Activated CD8-positive, alpha-beta memory T cell treated with anti-CD3 and anti-CD28 coated beads, Interleukin-2, amount 10 ng/mL, durations not matched to agents 7 days and 5 days (primary cell): ENCODE measurements at places on chromosomes 5 and 9. TPM values are rescaled to one million over a fixed set of nuclear protein-coding genes. Genes with fewer than 3 reads are reported as not detected.

The GALNT12 gene
- 9.9 TPM for total RNA-seq

The CCL27 gene
- total RNA-seq, result not detected

The DRD1 gene
- total RNA-seq, result not detected

The NR6A1 gene
- total RNA-seq, result 1.2 TPM

The GPR150 gene
- 0.58 TPM for total RNA-seq

The SPATA6L gene
- total RNA-seq, result 0.56 TPM

- H3K27ac ChIP-seq, result peak overlapping the region; percentile 92
- H3K4me1 ChIP-seq, result peaks cover 51% of the 10 kb centered on the region
- DNase-seq, result peak; percentile 79
- H3K4me3 ChIP-seq, result peak overlapping the region; percentile 48
These were observed 45.5 kb upstream of the IL7R start for GRCh38 chr5:35811108-35811741.

- no peak for DNase-seq
- no peak overlapping the region for H3K4me3 ChIP-seq
- H3K27me3 ChIP-seq, result peaks cover 4% of the 10 kb centered on the region
- H3K27ac ChIP-seq, result no peak overlapping the region
- H3K4me1 ChIP-seq, result peaks cover under 1% of the 10 kb centered on the region
These were observed 367.7 kb upstream of the RFX3 start for GRCh38 chr9:3893519-3893918.

DNA sequence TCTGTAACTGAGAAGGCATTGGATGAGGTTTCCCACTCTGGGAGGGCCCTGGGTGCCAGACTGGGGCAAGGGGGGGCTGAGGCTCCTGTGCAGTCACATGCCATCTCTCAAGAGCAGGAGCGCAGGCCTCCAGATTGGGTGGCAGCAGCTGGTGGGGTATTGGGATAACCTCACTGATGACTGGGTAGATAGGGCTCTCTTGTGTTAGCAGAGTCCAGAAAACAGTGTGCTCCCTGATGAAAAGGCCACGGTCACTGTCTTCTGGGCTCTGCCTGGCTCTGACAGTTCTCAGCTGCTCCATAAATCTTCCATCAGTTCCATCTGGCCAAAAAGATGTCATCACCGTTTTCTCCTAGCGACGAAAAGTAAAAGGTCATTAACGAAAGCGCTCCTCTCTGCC lies 21.8 kb upstream of the NKX2-5 start:
- no peaks in the 10 kb centered on the region for H3K36me3 ChIP-seq
- H3K27me3 ChIP-seq, result peaks cover 40% of the 10 kb centered on the region
- no peak overlapping the region for H3K4me3 ChIP-seq

DNA sequence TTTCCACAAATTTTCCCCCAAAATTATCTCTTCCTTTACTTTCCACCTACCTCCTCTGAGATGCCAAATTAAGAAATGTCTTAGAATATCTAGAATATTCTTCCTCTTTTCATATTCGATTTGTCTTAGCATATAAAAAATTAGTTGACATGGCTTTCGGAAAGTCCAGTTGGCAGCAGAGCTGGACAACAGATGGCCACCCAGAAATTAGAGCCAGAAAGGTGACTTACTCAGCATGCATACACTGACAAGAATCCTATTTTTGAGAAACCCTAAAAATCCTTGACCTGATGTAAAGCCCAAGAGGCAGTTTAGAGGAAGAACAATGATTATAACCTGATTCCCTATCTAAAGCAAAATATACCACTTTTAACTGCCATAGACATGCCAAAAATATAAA lies 22.0 kb downstream of the TMEM167A start:
- H3K4me3 ChIP-seq, result no peak overlapping the region
- H3K4me1 ChIP-seq, result peaks cover 24% of the 10 kb centered on the region
- DNase-seq, result no peak

DNA sequence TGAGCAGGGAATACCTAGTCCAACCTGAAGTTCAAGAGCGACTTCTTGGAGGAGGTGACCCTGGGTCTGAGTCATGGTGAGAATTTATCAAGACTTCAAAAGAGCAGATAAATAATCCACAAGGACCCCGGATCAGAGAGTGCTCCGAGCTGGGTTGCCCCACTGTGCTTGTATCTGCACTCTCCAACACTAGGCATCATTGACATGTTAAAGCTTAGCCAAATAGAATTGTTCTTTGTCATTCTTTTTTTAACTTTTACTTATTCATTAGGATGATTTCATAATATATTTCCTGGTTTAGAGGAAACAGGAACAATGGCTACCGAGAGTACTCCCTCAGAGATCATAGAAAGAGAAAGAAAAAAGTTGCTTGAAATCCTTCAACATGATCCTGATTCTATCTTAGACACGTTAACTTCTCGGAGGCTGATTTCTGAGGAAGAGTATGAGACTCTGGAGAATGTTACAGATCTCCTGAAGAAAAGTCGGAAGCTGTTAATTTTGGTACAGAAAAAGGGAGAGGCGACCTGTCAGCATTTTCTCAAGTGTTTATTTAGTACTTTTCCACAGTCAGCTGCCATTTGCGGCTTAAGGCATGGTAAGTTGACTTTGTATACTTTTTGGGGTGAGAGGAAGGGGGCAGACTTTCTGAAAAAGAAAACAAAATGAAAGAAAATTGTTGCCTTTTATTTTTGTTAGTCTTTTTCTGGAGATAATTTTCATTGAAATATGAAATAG lies at the start of gene CARD6:
CARD6 (plus strand) TSS at position 300 of the 738 bp plus-strand sequence; CDS start at position 316, 16 bp downstream.
- H3K36me3 ChIP-seq, result peaks cover 7% of the 10 kb centered on the region
- no peak for DNase-seq
- peak within 1 kb of the TSS; percentile 86 for H3K27ac ChIP-seq
- peaks cover 28% of the 10 kb centered on the region for H3K4me1 ChIP-seq

DNA sequence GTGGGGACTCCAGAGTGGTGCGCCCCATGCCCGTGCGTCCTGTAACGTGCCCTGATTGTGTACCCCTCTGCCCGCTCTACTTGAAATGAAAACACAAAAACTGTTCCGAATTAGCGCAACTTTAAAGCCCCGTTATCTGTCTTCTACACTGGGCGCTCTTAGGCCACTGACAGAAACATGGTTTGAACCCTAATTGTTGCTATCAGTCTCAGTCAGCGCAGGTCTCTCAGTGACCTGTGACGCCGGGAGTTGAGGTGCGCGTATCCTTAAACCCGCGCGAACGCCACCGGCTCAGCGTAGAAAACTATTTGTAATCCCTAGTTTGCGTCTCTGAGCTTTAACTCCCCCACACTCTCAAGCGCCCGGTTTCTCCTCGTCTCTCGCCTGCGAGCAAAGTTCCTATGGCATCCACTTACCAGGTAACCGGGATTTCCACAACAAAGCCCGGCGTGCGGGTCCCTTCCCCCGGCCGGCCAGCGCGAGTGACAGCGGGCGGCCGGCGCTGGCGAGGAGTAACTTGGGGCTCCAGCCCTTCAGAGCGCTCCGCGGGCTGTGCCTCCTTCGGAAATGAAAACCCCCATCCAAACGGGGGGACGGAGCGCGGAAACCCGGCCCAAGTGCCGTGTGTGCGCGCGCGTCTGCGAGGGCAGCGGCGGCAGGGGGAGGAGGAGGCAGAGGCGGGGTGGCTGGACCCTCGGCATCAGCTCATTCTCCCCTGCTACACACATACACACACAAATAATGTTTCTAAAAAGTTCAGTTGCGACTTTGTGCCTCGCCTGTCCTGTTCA lies 668 bp downstream of the GLIS3 start:
- H3K27ac ChIP-seq, result no peak overlapping the region
- DNase-seq, result no peak
- peaks cover 24% of the 10 kb centered on the region for H3K4me1 ChIP-seq
- H3K27me3 ChIP-seq, result peaks cover 79% of the 10 kb centered on the region

DNA sequence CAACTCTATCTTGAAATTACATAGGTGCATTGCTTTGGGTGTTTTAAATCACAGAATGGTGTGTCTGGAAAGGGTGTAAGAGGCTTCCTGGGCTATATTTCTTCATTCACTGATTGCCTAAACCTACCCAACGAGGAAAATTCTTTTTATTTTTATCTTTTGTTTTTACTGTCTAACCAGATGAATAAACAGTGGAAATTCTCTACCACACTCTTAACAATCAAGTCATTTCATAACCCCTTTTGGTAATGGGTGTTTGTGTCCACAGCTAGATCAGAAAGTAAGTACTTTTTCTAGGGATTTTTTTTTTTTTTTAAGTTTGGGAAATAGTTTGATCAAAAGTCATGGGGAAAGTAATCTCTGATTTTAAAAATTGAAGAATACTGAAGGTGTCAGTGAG lies 27.6 kb upstream of the C5orf47 start:
- H3K27me3 ChIP-seq, result no peaks in the 10 kb centered on the region
- H3K4me3 ChIP-seq, result no peak overlapping the region
- H3K4me1 ChIP-seq, result no peaks in the 10 kb centered on the region
- no peaks in the 10 kb centered on the region for H3K36me3 ChIP-seq
- no peak for DNase-seq
- no peak overlapping the region for H3K27ac ChIP-seq

- H3K4me1 ChIP-seq, result peaks cover 11% of the 10 kb centered on the region
- H3K27ac ChIP-seq, result no peak overlapping the region
- peaks cover 4% of the 10 kb centered on the region for H3K27me3 ChIP-seq
- H3K36me3 ChIP-seq, result no peaks in the 10 kb centered on the region
- H3K4me3 ChIP-seq, result no peak overlapping the region
- DNase-seq, result no peak
These were observed 27.3 kb upstream of the UBAC1 start for GRCh38 chr9:135988493-135988892.

GRCh38 chr5:177089127-177089526 lies 2.4 kb downstream of the FGFR4 start:
- no peaks in the 10 kb centered on the region for H3K36me3 ChIP-seq
- no peak overlapping the region for H3K27ac ChIP-seq
- H3K4me1 ChIP-seq, result peaks cover 9% of the 10 kb centered on the region

DNA sequence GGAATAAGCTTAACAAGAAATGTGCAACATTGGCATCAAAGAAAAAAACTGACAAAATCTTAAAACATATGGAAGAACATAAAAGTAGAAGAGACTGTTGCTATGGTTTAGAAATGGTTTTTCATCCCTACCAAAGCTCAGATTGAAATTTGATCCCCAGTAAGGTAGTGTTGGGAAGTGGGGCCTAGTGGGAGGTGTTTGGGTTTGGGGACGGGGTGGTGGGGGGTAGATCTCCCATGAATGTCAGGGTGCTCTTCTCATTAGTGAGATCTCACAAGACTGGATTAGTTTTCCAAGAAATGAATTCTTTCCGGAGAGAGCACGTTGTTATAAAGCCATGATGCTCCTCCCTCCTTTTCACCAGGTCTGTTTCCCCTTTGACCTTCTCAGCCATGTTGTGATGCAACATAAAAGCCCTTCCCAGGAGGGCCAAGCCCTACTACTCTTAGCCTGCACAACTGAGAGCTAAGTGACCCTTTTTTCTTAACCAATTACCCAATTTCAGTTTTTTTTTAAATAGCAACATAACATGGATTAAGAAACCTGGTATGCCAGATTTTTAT lies 10.6 kb downstream of the TMEM167A start:
- no peak for DNase-seq
- H3K4me3 ChIP-seq, result no peak overlapping the region

DNA sequence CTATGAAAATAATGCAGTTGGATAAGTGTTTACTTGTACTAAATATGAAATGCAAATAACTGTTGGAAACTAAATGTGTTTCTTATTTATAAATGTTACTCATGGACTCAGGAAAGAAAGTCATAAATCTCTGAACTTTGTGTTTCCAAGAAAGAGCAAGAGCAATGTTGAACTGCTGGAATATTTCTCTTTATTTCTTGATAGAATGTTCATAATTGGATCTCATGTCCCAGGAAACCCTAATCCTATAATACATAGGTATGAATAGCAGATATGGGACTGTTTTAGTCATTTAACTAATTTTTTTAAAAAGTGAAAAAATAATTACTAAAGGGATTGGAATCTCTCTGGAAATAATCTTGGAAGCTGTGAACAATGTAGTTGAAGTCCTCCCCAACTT lies 245.0 kb upstream of the ACTBL2 start:
- DNase-seq, result no peak
- H3K27me3 ChIP-seq, result no peaks in the 10 kb centered on the region
- no peaks in the 10 kb centered on the region for H3K4me1 ChIP-seq
- no peaks in the 10 kb centered on the region for H3K36me3 ChIP-seq
- no peak overlapping the region for H3K27ac ChIP-seq

- no peak for DNase-seq
- no peak overlapping the region for H3K4me3 ChIP-seq
- no peak overlapping the region for H3K27ac ChIP-seq
- no peaks in the 10 kb centered on the region for H3K36me3 ChIP-seq
These were observed 212.2 kb downstream of the TRIO start for GRCh38 chr5:14355391-14355790.

- no peak overlapping the region for H3K27ac ChIP-seq
- H3K36me3 ChIP-seq, result no peaks in the 10 kb centered on the region
- no peak overlapping the region for H3K4me3 ChIP-seq
- DNase-seq, result no peak
- no peaks in the 10 kb centered on the region for H3K4me1 ChIP-seq
These were observed 127.8 kb upstream of the MVB12B start for GRCh38 chr9:126198854-126199253.

DNA sequence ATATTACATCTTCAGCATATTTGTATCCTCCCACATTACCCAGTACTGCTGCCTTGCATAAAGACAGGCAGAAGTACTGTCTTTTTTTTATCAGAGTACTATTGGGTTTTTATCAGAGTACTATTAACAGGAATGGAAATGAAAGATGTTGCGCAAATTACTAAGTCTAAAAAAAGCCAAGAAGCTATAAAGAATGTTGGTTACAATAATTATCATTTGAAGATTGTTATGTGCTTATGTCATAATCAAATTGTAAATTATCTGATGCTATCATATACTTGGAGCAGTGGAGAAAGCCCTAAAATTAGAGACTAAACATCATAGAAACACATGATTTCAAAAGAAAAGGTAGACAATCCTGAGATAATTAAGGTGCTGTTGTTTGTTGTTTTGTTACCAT lies 188.8 kb downstream of the CCDC192 start:
- H3K4me3 ChIP-seq, result no peak overlapping the region
- H3K27me3 ChIP-seq, result peaks cover 2% of the 10 kb centered on the region
- no peak for DNase-seq
- H3K4me1 ChIP-seq, result no peaks in the 10 kb centered on the region
- H3K27ac ChIP-seq, result no peak overlapping the region
- H3K36me3 ChIP-seq, result no peaks in the 10 kb centered on the region

- no peak for DNase-seq
- H3K36me3 ChIP-seq, result no peaks in the 10 kb centered on the region
These were observed 277.0 kb downstream of the SMARCA2 start for GRCh38 chr9:2291980-2292704.

DNA sequence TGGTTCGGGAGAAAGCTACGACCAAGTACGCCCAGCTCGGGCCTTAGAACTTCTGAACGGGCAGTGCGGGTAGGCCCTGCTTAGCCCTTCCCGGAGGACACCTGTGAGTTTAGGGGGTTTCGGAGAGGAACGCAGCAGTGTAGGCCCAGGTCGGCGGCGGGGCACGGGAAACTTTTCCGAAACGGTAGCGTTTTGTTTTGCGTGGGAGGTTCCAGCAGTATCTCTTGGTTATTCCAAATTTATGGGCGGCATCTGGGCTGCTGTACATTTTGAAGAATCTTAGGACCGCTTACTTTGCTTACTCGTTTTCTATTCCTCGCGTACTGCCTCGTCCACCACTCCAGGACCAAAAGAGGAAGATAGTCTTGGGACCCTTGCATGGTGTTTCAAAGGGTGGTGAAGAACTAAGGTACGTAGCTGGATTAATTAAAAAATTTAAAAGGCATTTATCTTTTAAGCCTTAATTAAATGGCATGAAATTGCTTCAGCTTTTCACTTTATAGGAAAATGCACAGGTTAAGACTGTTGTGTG lies 492 bp downstream of the TENT2 start:
- H3K4me3 ChIP-seq, result peak overlapping the region; percentile 100
- DNase-seq, result no peak
- H3K27me3 ChIP-seq, result peaks cover 3% of the 10 kb centered on the region
- H3K4me1 ChIP-seq, result peaks cover 28% of the 10 kb centered on the region
- peaks cover 41% of the 10 kb centered on the region for H3K36me3 ChIP-seq
